ENCODE measurements at places on chromosomes 16 and 17.

DNA sequence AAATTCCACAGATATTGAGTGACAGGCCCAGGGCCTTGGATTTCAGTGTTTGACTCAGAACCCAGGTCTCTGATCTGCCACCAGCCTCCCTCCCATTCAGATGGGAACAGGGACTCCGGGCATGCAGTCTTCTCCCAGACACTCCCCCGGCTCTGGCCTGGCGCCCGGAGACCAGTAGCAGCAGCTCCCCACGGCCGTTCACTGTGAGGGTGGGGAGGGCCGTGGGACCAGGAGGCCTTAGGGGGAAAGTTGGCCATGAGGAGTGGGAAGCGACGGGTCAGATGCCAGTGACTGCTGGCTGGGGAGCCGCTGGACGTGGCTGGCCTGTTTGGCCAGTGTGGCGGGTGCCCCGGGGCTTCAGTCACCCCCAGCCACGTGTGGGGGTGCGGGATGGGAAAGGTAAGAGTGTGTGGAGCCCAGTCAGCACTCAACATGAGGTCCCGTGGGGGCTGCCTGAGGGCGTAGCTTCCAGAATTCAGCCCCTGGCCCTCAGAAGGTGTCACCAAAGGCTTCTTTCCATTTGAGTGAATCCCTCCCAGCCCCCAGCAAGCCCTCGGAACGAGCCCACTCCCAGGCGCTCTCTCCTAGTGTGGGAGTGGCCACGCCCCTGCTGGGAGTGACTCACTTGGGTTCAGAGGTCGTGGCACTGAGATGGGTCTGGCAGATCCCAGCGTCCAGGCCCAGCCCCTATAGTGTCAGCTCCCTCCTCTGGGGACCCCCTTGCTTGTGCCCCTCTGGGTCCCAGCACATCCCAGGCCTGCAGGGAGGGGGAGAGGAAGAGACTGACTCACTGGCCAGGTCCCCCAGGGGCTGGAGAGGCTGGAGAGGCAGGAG lies 309.4 kb downstream of the SEC14L1 start:
- peak; percentile 44 for ATAC-seq

DNA sequence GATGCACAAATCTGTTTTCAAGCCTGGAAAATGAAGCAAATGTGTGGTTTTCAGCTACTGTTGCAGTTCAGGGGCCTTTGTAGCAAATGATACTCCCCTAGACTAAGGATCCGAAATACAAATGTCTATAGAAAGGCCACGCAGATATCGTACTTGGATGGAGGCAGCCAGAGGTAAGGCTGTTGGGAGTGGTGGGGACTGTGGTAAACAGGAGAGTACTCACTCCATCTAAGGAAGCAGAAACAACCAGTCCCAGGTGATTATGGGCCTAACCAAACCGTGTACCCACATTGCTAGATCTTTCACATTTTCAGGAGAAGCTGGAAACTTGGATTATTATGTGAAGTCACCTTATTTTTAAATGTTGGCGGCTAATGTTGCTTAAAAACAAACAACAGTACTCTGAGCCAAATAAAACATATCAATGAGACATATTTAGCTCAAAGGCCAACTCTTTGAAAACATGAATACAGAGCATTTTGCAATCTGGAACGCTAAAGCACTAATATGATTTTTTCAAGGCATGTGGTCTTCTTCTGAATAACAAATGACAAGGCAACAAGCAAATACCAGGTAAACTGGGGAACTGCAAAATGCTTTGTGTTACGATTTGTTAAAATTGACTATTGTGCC lies 110.1 kb downstream of the YPEL2 start:
- ATAC-seq, result no peak

DNA sequence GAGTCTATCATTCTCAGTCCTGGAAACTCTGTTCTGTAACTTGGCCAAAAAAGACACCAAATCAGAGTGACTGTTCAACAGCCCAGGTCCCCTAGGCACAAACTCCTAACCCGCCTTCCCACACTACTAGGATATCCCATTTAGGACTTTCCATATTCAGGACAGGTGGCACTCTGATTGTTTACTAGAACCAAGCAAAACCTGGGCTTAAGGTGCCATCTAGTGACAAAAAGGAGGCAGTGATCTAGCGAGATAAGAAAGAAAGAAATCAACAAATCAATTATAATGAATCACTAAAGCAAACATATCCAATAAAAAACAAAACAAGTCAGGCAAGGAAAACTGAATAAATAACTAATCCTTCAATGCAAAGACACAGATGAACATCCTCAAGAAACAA lies 203.9 kb downstream of the CEP112 start:
- ATAC-seq, result peak; percentile 52

DNA sequence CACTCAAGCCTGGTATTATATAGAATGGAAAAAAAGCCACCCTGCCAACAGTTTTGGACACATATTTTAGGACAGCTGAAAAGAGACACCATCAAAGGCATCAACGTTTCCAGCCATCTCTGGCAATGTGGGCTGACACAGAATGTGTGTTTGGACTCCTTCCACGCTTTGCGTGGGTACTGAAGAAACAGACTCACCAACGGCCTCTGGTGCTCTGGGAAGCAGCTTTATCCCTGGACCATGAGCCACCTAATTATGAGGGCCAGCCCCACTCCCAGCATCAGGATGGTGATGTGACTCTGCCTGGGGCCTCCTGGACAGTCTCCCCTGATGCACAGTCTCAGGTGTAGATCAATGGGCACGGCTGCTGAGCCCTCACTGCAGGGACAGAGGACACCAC lies 27.9 kb downstream of the CCDC57 start:
- ATAC-seq, result no peak
